AML-193 (cell line): ENCODE measurements at places on chromosomes 7 and 10.

GRCh38 chr7:21923658-21924057, 22.0 kb downstream of the CDCA7L start:
- DNase-seq = no peak

DNA sequence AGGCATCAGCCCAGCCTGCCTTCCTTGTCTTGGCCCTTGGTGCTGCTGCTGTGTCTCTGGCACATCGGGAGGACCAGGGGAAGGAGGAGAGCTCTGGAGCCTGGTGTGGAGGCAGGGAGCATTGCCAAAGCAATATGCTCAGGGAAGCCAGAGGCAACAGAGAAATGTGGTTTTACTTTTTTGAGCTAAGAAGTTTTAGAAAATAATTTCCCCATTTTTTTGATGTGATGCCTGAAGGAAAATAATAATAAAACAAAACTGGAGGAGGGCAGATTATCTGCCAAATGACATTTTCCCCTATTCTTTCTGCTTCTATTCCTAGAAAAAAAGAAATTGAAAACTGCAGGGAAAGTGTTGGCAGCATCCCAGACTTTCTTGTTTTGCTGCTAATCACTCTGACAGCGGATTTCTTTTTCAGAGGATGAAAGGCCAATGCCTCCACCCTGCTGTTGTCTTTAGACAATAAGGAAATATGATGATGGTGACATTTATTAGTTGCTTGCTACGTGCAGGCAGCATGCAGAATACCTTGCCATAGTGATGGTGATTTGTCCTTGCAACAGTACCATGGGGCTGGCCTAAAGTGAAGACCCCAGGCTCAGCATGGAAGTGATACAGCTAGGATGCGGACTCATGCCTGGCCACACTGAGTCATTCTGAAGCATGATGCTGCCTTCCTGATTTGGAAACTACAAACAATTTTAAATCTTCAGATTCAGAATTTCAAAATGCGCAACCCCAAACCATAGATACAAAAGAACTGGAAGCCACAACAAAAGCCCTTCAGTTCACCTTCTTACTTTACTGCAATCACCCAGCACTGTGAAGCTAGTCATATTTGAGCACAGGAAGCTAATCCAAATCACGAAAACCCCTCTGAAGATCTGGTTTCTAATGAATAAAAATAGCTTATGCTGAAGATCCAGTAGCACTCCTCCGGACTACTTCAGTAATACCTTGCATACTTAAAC, 260.2 kb upstream of the TMEM72 start:
- DNase-seq = no peak

DNA sequence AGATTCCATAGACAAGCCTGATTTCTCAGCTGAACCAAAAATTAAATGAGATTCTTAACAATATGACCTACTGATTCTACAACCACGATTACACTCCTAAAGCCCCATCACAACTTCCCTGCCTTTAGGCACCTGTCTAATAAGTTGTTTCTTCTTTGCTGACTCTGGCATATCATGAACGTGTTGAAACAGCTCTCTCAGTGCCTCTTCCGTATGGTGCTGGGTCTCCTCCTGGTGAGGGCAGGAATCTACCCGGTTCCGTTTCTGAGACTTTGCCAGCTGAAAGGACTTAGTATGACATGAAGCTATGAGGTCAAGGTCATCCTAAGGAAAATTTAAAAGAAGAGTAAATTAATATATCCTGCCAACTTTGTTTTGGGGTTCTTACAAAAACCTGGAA, 48.6 kb downstream of the ARHGAP19 start:
- no peak for DNase-seq

DNA sequence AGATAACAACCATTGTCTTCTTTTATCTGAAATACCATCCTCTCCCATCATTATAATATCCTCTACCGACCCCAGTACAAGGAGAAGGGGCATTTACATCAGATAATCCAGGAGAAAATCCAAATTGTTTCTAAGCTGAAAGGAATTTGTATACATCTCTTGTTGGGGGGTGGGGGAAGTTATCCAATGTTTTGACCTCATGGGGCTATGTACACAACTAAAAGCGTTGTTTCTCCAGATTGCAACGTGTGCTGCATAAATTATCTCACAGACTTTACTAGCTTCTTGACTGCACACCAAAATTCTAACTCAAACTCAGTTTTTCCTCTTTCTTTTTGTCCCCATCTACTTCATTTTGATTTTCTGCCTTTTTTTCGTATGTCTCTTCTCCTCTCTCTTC, 156.7 kb downstream of the TWIST1 start:
- DNase-seq = no peak

- DNase-seq = no peak
Measured at GRCh38 chr7:444606-445005, 75.0 kb downstream of the PDGFA start.

DNA sequence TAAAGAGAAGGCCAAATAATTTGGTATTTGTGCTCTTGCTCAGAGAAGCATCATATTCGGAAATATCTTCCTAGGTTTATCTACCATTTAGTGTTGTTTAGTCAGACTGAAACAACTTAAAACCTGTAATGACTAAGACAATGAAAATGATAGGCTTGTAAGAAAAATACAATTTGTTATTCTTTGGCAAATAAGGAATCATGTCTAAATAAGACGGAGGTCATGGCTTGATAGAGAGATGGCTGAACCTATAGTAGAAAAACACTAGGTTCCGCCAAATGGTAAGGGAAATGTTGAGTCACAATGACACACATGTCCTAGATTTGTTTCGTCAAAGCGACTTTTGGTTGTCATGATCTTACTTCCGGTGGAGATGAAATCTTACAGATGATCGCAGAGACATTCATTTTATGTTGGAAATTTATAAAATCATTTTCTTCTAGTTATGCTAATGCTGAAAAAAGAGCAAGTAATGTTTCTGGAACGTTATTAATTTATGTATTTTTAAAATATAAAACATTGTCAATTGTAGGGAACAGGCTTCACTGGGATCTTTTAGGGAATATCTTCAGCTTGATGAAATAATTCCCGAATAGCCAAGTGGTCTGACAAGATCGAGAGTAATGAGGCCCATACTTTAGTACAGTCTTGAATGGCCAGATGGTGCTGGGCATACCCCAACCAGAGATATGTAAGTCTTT, 1.0 kb downstream of the SRGN start:
- peak; percentile 72 for DNase-seq

DNA sequence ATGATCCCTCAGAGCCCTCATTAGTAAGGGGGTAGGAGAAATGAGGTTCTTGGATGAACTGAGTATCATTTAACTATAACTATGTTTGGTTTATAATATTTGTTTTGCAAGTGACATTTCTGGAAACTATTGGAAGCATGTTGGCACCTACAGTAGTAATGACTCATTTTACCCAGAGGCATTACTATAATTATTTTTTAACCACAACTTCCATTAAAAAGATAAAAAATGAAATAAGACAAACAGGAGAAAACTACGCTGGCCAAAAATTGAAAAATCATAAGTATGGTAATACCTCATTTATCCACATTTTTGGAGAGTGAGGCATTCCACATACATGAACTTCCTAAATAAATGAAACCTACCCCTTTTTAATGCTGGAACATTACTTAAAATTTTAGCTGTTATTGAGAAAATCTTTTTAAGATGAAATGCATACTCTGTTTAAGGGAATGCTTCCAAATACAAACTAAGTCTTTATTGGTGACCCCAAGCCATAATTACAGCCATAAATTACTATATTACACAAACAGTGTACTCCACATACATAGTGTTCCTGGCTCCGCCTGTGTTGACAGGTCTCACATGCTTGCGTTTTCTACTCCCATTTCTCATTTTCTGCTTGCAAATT, 84.6 kb upstream of the CAPZA2 start:
- no peak for DNase-seq
